ENCODE measurements at places on chromosomes 1 and 21. TPM values are rescaled to one million over a fixed set of nuclear protein-coding genes. Genes with fewer than 3 reads are reported as not detected.

Gene S100A3
- 3.8 TPM for total RNA-seq

Gene SLC44A3
- total RNA-seq = 1.6 TPM

Gene CLDN17
- total RNA-seq = not detected

Gene ECM1
- 133 TPM for total RNA-seq

Gene PKNOX1
- 9.9 TPM for total RNA-seq

GRCh38 chr1:28067523-28068090 lies 20.8 kb downstream of the EYA3 start:
- no peaks in the 10 kb centered on the region for H3K27me3 ChIP-seq
- H3K4me1 ChIP-seq = peaks cover 37% of the 10 kb centered on the region
- peak; percentile 21 for DNase-seq
- H3K4me3 ChIP-seq = no peak overlapping the region
- no peaks in the 10 kb centered on the region for H3K36me3 ChIP-seq

DNA sequence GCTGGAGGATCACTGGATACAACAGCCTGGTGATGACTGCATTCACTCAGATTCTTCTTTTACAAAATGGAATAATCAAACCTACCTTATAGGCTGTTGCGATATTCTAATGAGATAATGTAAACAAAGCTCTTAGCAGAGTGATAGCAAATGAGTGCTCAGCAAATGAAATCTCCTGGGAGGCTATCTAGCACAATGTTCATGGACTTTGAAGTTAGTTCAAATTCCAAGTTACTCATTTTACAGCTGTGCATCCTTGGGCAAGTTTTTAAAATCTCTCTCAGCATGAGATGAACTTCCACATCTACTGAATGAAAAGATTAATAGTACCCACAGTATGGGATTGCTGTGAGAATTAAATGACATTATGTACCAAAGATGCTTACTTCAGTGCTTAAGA lies 80.8 kb upstream of the PAPPA2 start:
- H3K4me1 ChIP-seq = no peaks in the 10 kb centered on the region
- H3K27me3 ChIP-seq = peaks cover 6% of the 10 kb centered on the region
- H3K4me3 ChIP-seq = no peak overlapping the region
- no peaks in the 10 kb centered on the region for H3K36me3 ChIP-seq

Measured in GM23248 (cell line).